ENCODE measurements at places on chromosomes 12 and 14.

DNA sequence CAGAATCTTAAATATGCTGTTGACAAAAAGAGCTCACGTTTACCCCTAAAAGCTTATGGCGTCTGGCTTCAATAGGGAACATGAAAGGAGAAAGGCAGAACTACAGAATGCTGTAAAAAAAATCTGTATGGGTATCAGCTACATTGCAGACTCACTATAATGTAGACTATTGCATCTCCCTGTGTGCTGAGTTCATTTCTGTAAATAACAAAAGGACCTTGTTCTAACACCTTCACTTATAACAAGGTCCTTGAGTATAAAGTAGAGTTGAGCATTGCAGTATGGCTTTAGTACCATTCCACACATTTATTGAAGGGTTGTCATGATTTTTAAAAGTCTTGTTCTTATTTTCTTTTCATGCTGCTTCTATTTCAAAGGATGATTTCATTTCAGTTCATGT is 165.3 kb downstream of the NPAS3 start:
- DNase-seq: no peak

DNA sequence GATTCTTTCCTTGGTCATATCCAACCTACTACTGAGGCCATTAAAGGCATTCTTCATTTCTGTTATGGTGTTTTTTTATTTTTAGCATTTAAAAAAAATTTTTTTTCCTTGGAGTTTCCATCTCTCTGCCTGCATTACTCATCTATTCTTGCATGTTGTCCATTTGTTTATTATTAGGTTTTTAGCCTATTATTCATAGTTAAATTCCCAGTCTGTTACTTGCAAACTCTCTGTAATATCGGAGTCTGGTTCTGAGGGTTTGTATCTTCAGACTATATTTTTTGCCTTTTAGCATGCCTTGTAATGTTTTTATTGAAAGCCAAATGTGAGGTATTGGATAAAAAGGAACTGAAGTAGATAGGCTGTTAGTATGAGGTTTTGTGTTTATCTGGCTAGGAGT is 284.3 kb downstream of the FUT8 start:
- no peak for DNase-seq

GRCh38 chr14:48027115-48027514 is 351.7 kb upstream of the MDGA2 start:
- no peak for DNase-seq

- DNase-seq: no peak
Measured at GRCh38 chr14:75441728-75442127, 13.9 kb downstream of the JDP2 start.

- no peak for DNase-seq
Measured at GRCh38 chr12:110344657-110345056, 58.9 kb downstream of the ANAPC7 start.

DNA sequence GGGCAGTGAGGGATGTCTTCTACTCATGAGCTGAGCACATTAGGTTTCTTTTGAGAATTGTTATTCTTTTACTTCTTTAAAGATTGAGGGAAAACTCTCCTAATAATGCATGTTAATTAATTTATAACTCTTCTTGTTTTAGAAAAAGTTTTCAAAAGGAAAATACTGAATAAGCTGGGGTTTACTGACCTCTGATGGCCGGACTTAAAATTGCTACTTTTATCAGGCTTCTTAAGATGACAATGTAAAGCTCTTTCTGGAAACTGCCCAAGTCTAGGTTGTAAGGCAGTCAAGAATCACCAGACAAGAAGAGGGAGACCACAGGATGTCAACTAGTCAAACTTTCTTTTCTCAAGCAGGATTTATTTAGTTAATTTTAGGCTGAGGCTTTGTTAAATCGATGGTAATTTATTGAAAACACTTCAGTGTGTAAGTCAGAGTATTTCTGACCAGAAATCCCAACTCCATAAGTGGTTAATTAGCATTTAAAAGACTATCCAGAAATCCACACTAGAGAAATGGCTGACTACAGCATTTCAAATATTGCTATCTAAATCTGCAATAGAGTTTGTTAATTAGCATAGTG is 82.1 kb downstream of the AVPR1A start:
- no peak for DNase-seq
